Activated CD4-positive, alpha-beta T cell treated with anti-CD3 and anti-CD28 coated beads, Interleukin-2, amount 10 ng/mL, durations not matched to agents 7 days and 5 days (primary cell): ENCODE measurements at places on chromosomes 2 and 18. TPM values are rescaled to one million over a fixed set of nuclear protein-coding genes. Genes with fewer than 3 reads are reported as not detected.

GRP gene
- total RNA-seq = not detected

SIX3 gene
- not detected for total RNA-seq

DNA sequence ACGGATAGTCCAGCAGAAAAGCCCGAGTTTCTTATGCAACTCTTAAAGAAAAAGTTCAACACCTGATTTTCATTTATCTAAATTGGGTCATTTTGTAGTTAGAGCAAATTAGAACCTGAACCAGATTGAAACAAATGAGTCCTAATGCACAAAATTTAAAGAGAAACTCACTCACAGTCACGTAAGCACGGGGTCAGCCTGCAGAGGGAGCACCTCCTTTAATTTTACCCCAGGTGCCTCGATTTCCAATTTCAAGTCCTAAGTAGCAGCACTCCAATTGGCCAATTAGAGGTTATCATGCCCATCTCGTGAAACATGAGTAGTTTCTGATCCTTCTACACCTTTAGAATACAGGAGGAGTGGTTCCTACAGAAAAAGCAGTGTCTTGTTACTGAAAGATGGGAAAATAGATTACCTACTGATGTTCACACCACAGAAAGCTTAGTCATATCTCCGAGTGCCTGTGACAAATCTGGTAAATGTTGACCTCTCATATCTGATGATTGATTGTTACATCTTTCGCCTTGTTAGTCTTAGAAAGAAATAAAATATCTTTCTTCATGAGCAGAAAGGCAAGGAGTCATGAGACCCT, 1929.8 kb upstream of the LRRTM1 start:
- H3K36me3 ChIP-seq = no peaks in the 10 kb centered on the region
- H3K27ac ChIP-seq = no peak overlapping the region
- H3K27me3 ChIP-seq = no peaks in the 10 kb centered on the region

DNA sequence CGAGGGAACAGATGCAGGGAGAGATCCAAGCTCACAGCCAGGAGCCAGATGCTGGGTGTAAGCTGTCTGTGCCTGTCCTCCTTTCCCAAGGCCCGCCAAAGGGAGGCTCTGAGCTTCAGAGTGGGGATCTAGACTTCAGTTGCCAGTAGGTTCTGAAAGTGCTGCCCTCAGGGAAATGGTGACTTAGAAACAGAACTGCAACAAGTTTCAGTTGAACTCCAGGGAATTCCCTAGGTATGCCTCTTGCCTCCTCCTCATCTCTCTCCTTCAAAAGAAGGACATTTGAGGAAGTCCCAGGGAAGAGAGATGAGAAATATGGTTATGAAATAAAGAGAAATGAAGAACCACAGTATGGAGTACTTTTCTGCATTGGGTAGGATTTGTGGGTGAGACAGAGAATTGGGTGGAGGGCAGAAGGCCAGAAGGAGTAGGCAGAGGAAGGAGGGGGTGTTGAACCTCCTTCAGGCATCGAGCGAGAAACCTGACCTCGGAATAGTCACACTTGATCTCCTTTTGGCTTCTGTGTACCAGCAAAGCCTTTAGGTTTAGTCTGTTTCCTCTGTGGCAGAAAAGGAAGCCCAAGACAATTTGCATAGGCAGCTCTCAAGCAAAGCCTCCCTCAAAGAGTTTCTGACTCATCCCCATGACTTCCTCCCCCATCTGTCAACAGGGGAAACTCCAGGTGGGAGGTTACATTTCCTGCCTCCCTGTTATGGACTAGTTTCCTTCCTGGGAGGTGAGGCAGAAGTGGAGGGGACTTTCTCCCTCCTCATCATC, 45.7 kb downstream of the QPCT start:
- no peak overlapping the region for H3K4me3 ChIP-seq
- H3K27ac ChIP-seq = peak overlapping the region; percentile 64
- H3K4me1 ChIP-seq = peaks cover 4% of the 10 kb centered on the region
- H3K27me3 ChIP-seq = peaks cover 23% of the 10 kb centered on the region
- DNase-seq = peak; percentile 65

- no peak overlapping the region for H3K4me3 ChIP-seq
- DNase-seq = no peak
- H3K36me3 ChIP-seq = no peaks in the 10 kb centered on the region
- H3K27ac ChIP-seq = no peak overlapping the region
Measured at GRCh38 chr2:66813976-66814375, 379.1 kb downstream of the MEIS1 start.

DNA sequence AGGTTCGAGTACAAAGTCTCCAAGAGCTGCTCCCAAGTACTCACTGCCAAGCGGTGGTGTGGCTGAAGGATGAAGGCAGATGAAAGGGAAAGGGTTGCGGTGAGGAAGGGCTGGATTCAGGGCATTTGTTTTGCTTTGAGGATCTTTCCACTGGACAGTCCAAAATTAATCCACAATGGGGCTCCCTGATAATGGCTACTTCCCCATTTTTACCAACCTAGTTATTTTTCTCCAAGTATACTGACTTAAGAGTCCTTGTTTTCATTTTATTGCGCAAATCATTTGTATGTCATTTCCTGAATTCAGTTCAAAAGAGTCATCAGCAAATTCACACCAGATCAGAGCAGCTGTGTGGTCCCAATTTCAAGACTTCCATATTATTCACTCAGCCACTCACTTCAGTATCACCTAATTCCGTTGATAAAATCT, 464 bp upstream of the SESTD1 start:
- H3K36me3 ChIP-seq = peaks cover 12% of the 10 kb centered on the region
- H3K27ac ChIP-seq = peak overlapping the region; percentile 83
- no peak for DNase-seq
- H3K27me3 ChIP-seq = peaks cover 33% of the 10 kb centered on the region

GRCh38 chr2:240055177-240055917, 2.0 kb upstream of the OR6B3 start:
- peaks cover 30% of the 10 kb centered on the region for H3K27me3 ChIP-seq
- DNase-seq = no peak
- H3K4me1 ChIP-seq = no peaks in the 10 kb centered on the region

DNA sequence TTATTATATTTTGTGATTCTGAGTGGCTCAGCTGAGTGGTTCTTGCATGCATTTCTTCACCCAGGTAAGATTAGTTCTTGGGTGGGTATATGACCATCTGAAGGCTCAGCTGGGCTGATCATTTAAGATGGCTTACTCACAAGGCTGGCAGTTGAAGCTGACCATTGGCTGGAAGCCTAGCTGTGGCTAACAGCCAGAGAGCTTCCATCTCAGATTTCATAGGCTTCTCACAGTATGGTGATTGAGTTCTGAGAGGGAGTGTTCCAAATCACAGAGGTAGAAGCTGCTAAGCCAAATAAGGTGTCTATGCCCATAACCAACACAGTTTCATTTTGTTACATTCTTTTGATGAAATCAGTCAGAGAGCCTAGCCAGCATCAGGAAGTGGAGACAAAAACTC, 117.4 kb upstream of the RPRM start:
- no peak for DNase-seq
- H3K27me3 ChIP-seq = no peaks in the 10 kb centered on the region
- no peaks in the 10 kb centered on the region for H3K36me3 ChIP-seq
- H3K4me3 ChIP-seq = no peak overlapping the region
